ENCODE measurements at places on chromosomes 3 and 15.
A peak's percentile ranks its signal among the peaks of the same experiment; 100 is the strongest.

DNA sequence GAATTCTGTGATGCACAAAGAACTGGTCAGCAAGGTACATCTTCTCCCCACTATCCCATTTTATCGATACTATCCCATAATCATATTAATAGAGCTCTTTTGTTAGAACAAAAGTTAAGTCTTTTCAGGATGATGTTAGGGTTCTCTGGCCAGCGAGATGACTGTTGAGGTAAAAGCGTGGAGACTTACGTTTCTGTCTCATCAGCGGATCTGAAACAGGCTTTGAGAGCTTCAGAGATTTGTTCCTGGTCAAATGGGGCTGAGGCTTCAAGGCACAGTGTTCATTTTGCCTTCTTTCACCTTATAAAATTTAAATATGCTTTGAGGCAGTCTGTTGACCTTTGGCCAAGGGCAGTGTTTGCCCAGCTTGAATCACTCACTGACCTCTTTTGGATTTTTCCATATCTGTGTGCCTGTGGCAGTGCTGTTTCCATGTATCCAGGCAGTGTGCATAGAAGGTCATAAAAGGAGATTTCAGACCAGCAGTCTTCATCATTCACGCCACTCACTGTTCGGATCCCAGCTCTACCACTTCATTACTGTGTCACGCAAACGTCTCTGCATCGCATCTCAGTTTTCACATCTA is 3.1 kb downstream of the ADAMTSL3 start:
- no peak for DNase-seq

DNA sequence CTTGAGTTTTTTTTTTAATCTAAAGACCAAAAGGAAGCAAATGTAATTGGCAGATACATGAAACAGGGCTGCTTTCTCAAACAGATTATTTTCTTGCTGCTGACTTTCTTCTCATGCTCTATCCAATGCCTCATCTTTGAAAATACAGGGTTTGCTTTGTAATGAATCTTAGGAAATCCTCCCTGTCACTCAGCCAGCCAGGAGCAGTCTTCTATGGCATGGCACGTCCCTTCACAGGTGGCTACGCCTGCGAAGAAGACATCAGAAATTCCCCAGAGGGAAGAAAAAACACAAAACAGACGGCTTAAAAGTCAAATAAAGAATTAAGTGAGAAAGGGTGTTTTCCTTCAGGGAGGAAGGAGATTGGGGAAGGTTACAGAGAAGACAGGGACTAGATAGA is 242.5 kb downstream of the IGSF11 start:
- no peak for DNase-seq

DNA sequence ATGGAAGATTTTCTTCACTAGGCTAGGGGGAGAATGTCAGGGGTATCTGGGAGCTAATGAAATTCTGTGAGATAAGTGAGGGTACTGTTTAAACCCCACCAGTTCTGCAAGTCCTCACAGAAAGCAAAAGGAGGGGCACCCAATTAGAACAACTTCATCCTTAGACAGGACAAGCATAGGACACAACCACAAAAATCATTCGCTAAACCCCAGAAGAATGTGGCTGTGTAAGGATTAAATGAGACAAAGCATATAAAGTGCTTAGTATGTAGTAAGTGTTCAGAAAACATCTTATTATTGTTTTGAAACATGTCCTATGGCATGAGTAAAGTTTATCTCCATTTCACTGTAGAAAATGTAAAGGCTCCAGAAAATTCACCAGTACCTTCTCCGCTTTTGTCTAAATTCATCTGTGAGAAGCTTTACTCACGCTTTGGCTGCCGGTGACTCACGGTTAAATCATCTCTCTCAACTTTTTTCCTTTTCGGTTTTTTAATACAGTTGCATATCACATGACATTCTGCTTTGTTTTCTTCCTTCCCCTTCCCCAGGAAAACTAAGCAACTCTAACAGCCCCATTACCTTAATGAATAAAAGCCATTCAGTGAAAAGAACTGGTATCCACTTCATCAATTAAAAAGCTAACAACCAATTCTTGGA is 1.7 kb downstream of the CLRN1 start:
- no peak for DNase-seq

GRCh38 chr3:139519998-139520737 is 19.4 kb downstream of the RBP1 start:
- DNase-seq: no peak

DNA sequence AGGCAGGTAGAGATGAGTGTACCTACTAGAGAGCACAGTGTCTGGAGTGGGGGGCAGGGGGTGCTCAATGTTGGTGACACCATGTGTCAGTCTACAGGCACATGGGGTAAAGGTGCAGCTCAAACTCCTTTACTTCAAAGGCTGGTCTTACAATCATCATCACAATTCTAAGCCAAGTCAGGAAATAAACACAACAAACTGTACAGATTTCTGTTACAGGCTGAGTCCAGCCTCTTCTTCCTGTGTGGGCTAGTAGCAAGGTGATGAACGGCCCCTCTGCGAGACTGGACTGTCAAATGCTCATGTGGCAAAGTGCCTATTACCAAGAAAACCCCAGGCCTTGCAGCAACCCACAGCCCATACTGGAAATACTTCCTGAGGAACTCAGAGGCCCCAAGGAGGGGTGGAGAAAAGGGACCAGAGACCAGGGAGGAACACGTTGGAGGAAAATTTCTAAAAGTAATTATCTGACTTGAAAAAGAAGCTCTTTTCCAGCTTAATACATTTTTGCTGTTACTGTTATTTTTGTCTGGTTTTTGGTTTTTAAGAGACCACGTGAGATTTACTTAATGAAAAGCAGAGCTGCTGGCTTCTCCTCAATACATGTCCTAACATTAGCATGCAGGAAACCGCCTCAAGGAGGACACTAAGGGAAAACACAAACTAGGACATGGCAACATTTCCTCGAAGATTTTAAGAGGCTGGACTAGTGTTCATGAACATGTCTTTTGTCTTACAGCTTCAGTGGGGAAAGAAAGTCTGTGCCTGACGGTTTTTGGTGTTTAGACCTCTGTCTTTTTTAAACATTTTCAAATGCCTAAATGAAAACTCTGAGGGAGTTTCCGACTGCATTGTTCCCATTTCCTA is 29.5 kb downstream of the TBC1D2B start:
- no peak for DNase-seq

GRCh38 chr3:16884748-16885592 is at the start of gene PLCL2:
Gene PLCL2 (plus strand): TSS chr3:16884955. CDS start chr3:16885040, 85 bp downstream.
- peak; percentile 72 for DNase-seq

GRCh38 chr3:134464689-134465365 is 21.0 kb downstream of the ANAPC13 start:
- no peak for DNase-seq

- DNase-seq: no peak
Measured at GRCh38 chr3:137259701-137260100, 301.9 kb downstream of the IL20RB start.

DNA sequence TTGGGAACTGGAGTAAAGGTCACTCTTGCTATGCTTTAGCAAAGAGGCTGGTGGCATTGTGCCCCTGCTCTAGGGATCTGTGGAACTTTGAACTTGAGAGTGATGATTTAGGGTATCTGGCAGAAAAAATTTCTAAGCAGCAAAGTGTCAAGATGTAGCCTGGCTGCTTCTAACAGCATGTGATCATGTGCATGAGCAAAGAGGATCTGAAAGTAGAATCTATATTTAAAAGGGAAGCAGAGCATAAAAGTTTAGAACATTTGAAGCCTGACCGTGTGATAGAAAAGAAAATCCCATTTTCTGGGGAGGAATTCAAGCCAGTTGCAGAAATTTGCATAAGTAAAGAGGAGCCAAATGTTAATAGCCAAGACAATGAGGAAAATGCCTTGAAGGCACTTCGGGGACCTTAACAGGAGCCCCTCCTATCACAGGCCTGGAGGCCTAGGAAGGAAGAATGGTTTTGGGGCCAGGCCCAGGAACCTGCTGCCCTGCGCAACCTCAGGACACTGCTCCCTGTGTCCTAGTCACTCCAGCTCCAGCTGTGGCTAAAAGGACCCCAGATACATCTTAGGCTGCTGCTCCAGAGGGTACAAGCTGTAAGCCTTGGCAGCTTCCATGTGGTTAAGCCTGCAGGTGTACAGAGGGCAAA is 212.2 kb upstream of the LINGO1 start:
- DNase-seq: peak; percentile 16

DNA sequence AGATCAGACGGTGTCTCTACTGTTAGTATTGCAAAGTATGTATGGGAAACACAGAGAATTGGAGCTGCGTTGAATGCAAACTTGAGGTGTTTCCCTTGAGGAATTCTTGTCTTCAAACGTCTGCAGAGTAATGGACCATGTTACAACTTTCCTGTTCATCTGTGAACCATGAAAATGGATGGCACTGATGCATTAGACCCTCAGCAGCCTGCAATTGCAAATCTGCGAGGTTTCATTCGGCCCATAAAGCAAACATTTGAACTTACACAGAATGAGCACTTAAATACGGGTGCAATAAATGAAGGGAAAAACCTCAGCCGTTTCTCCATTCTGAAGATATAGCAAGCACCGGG is 49.7 kb downstream of the LRRN1 start:
- no peak for DNase-seq

DNA sequence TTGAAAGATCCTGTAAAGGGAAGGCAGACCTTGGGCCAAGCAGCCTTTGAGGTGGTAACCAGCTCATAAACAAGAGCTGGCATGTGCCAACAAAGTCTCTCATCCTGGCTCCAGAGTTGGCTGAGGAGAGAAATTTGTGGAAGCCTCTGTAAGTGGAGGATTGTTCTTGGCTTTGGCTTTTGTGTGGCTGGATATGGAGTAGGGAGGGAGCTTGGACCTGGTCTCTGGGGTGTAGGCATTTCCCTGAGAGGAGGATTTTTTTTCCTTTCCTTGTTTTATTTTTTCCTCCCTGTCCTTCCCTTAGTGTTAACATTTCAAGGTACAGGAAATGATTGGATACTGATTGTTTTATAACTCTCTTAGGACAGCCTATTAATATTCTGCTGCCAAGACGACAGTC is 60.8 kb downstream of the ZNF609 start:
- DNase-seq: no peak

GRCh38 chr15:64665179-64665578 is 110.2 kb downstream of the RBPMS2 start:
- no peak for DNase-seq
